ENCODE measurements at places on chromosomes 3 and 15. TPM values are rescaled to one million over a fixed set of nuclear protein-coding genes. Genes with fewer than 3 reads are reported as not detected.
A peak's percentile ranks its signal among the peaks of the same experiment; 100 is the strongest.

The TADA3 gene
- 70.8 TPM for total RNA-seq

DNA sequence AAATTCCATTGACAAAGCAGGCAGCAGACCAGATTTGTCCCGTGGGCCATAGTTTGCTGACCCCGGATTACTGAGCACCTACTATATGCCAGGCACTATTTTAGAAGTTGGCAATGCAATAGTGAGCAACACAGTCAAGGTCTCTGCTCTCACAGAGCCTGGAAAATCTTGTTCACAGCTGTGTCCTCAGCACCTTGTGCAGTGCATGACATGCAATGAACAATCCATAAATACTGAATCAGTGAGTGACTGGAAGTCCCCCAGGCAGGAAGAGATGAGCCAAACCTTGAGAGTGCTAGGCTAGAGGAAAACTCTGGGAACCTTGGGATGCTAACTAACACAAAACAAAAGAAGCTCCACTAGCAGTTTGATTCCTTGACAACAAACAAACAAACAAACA lies 14.4 kb downstream of the TM4SF1 start:
- H3K27me3 ChIP-seq = no peaks in the 10 kb centered on the region
- H3K36me3 ChIP-seq = no peaks in the 10 kb centered on the region
- no peak for DNase-seq
- H3K4me1 ChIP-seq = peaks cover 7% of the 10 kb centered on the region
- H3K4me3 ChIP-seq = no peak overlapping the region

GRCh38 chr3:71416876-71417275 lies 166.7 kb downstream of the FOXP1 start:
- no peaks in the 10 kb centered on the region for H3K36me3 ChIP-seq
- no peak for DNase-seq
- H3K27me3 ChIP-seq = no peaks in the 10 kb centered on the region
- no peak overlapping the region for H3K27ac ChIP-seq

The SLC12A1 gene
- total RNA-seq = not detected

The NRROS gene
- total RNA-seq = 2.0 TPM

- no peak overlapping the region for H3K27ac ChIP-seq
- DNase-seq = no peak
- H3K4me3 ChIP-seq = no peak overlapping the region
- H3K4me1 ChIP-seq = peaks cover 17% of the 10 kb centered on the region
Observed at GRCh38 chr3:144162042-144162441, 190.4 kb downstream of the DIPK2A start.

The CCR9 gene
- not detected for total RNA-seq

The ARGFX gene
- total RNA-seq = not detected

DNA sequence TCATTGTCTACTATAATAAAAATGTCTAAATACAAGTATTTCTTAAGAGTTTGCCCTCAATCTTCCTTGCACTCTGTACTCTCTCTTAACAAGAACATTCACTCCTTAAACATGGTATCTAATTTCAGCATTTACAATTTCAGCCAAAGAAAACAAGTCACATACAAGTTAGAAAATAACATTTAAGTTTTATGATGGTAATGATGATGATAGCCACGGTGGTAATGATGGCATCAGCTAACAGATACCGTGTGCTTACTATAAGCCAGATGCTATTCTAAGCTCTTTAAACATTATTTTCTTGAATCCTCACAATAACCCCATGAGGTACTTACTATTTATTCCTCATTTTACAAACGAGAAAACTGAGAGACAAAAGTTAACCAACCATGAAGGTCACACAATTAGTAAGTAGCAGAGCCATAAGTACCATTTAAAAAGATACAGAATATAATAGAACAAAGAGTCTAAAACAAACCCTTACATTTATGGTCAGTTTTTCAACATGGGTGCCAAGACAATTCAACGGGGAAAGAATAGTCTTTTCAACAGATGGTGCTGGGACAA lies 7.4 kb downstream of the SPICE1 start:
- no peak for DNase-seq
- no peak overlapping the region for H3K4me3 ChIP-seq
- H3K4me1 ChIP-seq = no peaks in the 10 kb centered on the region
- H3K27ac ChIP-seq = no peak overlapping the region
- H3K27me3 ChIP-seq = no peaks in the 10 kb centered on the region

GRCh38 chr3:192515664-192516045 lies 211.7 kb downstream of the FGF12 start:
- peak overlapping the region; percentile 96 for H3K27ac ChIP-seq
- peak overlapping the region; percentile 86 for H3K4me3 ChIP-seq
- H3K36me3 ChIP-seq = no peaks in the 10 kb centered on the region
- H3K4me1 ChIP-seq = peaks cover 16% of the 10 kb centered on the region

DNA sequence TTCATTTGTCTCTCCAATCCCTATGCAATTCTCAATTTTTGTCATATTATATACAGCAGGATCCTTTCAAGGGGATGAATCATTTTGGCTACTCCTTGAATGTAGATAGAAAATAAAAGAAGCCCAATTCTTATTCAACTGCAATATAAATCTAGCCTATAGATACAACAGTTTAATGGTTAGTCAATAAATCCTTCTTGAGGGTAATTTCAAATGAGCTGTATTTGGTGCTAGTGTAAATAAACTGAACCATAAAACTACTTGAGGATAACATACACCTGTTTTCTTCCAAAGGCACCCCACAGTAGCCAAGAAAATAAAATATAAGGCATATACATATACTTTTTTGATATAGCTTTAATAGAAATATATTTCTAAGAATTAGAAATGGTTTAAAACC lies 830.3 kb downstream of the ROBO1 start:
- H3K27me3 ChIP-seq = no peaks in the 10 kb centered on the region
- peaks cover 4% of the 10 kb centered on the region for H3K4me1 ChIP-seq
- peaks cover 26% of the 10 kb centered on the region for H3K36me3 ChIP-seq
- no peak overlapping the region for H3K4me3 ChIP-seq
- no peak overlapping the region for H3K27ac ChIP-seq

GRCh38 chr15:40869686-40870085 lies 4.3 kb downstream of the RHOV start:
- H3K4me1 ChIP-seq = peaks cover 20% of the 10 kb centered on the region
- no peaks in the 10 kb centered on the region for H3K36me3 ChIP-seq
- H3K4me3 ChIP-seq = no peak overlapping the region
- peak overlapping the region; percentile 60 for H3K27ac ChIP-seq

DNA sequence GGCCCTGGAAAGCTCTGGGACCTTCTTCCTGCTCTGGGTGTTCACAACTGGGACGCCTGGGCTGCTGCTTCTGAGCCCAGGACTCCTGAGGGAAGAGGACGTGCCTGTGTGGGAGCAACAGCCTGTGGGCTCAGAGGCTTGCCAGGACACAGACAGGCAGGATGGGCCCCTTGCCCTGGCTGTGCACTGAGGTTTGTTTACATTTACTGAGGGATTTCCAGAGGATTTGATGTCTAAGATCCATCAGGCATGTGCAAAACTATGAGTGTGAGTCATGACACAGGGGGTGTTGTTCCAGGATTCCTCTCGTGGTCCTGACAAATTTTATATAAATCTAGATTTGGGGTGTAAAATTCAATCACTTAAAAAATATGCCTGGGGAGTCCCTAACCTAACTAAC lies 10.6 kb downstream of the CCR9 start:
- H3K27me3 ChIP-seq = peaks cover 8% of the 10 kb centered on the region
- H3K4me3 ChIP-seq = no peak overlapping the region
- no peak overlapping the region for H3K27ac ChIP-seq

DNA sequence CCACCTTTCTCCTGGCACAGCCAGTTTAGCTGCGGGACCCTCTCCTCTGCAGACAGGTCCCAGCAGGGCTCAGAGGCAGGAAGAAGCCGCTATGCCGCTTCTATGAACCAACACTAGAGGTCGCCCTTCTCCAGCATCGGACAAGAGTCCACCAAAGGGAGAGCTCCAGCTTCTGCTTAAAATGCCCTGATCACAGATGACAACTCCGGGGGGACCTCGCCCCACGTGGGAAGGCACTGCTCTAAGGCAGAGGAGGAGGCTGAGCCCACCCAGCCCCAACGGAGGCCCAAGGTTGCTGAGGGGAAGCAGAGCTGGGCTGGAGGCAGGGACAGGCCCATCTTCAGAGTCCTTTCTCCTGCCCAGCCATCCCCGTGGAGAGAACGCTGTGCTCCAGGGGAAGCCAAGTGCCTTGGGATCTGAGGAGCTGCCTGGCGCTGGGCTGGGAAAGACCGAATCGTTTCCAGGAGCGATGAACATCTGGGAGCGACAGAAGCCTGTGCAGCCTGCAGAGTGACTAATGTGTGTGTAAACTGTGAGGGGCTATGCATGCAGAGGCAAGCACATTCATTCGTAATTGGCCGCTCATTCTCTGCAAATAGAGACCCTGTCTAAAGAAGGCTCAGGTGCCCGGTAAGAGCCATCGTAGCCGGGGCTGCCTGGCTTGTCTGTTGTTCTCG lies 43.5 kb upstream of the BDH1 start:
- DNase-seq = peak; percentile 61
- peaks cover 18% of the 10 kb centered on the region for H3K4me1 ChIP-seq
- peak overlapping the region; percentile 42 for H3K4me3 ChIP-seq
- peak overlapping the region; percentile 49 for H3K27ac ChIP-seq
- H3K27me3 ChIP-seq = no peaks in the 10 kb centered on the region
- H3K36me3 ChIP-seq = peaks cover 14% of the 10 kb centered on the region

DNA sequence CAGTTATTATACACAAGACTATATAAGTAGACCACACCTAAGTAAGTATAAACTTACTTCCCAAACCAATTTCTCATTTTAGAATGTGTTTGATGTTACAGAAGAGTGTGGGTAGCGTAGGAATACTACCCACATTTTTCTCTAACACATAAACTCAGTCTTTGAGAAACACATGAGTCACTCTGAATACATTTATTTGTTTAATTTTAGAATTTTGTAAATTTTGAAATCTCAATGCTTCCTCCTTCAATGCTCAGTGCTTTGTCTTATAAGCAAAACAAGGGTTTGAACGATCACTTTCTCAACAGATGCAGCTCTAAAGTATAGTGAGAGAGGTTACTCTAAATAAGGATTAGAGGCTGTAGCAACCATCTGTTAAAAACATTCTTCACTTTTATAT lies 700.8 kb downstream of the SI start:
- no peaks in the 10 kb centered on the region for H3K4me1 ChIP-seq
- H3K4me3 ChIP-seq = no peak overlapping the region
- no peaks in the 10 kb centered on the region for H3K36me3 ChIP-seq
- no peak for DNase-seq

GRCh38 chr3:113070072-113070640 lies 79.4 kb downstream of the GTPBP8 start:
- H3K27me3 ChIP-seq = no peaks in the 10 kb centered on the region
- no peak overlapping the region for H3K4me3 ChIP-seq
- no peak overlapping the region for H3K27ac ChIP-seq
- H3K36me3 ChIP-seq = peaks cover 11% of the 10 kb centered on the region
- DNase-seq = no peak
- peaks cover 4% of the 10 kb centered on the region for H3K4me1 ChIP-seq

DNA sequence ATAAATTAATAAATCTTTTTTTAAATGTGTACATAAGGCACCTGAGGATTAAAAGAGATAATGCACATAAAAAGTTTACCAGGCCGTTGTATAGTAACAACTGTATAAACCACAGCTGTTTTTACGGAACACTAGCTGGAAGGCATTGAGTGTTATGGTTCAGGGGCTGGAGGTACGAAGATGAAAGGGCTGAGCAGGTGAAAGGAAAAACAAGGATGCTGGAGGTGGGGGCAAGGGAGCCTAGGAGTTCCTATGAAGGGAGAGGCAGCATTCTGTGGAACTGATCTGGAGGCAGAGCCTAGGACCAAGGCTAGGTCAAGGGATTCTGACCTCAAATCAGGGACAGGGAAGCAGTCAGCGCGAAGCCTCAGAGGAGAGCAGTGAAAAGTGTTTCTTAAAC lies 8.0 kb downstream of the SEMA5B start:
- H3K4me1 ChIP-seq = no peaks in the 10 kb centered on the region
- no peaks in the 10 kb centered on the region for H3K36me3 ChIP-seq
- no peak overlapping the region for H3K27ac ChIP-seq
- peaks cover 55% of the 10 kb centered on the region for H3K27me3 ChIP-seq
- no peak for DNase-seq

The PPP1R14D gene
- 1.5 TPM for total RNA-seq

GRCh38 chr15:70220490-70221096 lies 122.9 kb upstream of the TLE3 start:
- no peaks in the 10 kb centered on the region for H3K36me3 ChIP-seq
- H3K27me3 ChIP-seq = peaks cover 74% of the 10 kb centered on the region
- H3K27ac ChIP-seq = no peak overlapping the region
- DNase-seq = no peak
- H3K4me1 ChIP-seq = peaks cover 5% of the 10 kb centered on the region
- H3K4me3 ChIP-seq = no peak overlapping the region

DNA sequence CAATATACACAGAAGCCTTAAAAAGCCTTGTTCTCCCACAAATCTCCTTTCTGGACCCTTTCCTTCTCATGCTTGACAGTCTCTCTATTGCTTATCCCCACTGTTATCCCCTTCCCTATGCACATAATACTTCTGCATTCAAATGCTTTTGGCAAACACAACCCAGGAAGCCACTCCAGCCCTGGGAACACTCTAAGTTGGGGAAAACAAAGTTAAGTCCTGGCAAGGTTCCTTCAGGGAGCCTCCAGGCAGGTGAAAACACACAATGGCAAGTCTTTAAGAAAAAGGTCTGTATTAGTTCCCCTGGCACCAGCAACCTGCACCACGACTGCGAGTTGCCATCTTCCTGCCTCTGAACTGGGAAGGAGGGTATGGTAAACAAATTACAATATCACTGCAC lies 19.7 kb upstream of the GANC start:
- H3K4me3 ChIP-seq = no peak overlapping the region
- H3K27me3 ChIP-seq = no peaks in the 10 kb centered on the region
- no peaks in the 10 kb centered on the region for H3K4me1 ChIP-seq
- H3K27ac ChIP-seq = no peak overlapping the region
- DNase-seq = no peak

DNA sequence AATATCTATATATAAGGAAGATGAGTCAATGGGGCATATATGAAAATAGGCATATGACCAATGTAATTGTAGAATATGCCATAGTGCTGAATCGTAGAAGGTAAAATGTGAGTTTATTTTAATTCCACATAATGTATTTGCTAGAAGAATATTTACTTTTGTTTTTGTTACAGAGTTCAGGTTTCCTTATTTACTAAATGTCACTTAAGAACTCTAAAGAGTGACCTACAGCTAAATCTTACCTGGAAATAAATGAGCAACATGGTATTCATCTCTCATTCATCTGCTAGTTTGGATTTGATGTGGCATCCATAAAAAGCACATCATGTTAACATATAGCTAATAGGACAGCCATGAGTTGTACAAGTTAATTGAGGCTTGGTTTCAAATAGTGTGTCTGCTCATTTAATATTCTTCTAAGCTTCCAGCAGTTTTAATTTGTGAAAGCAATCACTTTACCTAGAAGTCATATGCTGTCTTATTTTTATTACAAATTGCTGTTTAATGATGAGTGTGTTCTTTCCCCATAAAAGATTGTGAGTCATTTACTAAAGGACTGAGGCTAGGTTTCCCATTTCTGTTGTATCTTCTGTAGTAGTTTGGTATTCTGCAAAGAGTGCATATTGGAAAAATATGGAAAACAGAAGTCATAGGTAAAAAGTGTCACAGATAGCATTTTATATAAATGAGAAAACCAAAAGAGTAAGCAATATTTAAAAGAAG lies 222.1 kb upstream of the POU1F1 start:
- H3K27ac ChIP-seq = no peak overlapping the region
- DNase-seq = no peak
- H3K4me1 ChIP-seq = no peaks in the 10 kb centered on the region
- H3K36me3 ChIP-seq = no peaks in the 10 kb centered on the region
- H3K4me3 ChIP-seq = no peak overlapping the region

GRCh38 chr3:137519602-137520001 lies 244.5 kb upstream of the SOX14 start:
- no peak for DNase-seq
- H3K36me3 ChIP-seq = no peaks in the 10 kb centered on the region
- H3K4me3 ChIP-seq = no peak overlapping the region
- peaks cover 63% of the 10 kb centered on the region for H3K27me3 ChIP-seq
- H3K4me1 ChIP-seq = no peaks in the 10 kb centered on the region
